Stimulated activated CD8-positive, alpha-beta memory T cell treated with anti-CD3 and anti-CD28 coated beads, Interleukin-4, amount 100 ng/mL, for 4 hours (primary cell): ENCODE measurements at places on chromosomes 3 and 15.

- DNase-seq = no peak
These were observed 16.6 kb downstream of the ABTB1 start for GRCh38 chr3:127689266-127689860.

DNA sequence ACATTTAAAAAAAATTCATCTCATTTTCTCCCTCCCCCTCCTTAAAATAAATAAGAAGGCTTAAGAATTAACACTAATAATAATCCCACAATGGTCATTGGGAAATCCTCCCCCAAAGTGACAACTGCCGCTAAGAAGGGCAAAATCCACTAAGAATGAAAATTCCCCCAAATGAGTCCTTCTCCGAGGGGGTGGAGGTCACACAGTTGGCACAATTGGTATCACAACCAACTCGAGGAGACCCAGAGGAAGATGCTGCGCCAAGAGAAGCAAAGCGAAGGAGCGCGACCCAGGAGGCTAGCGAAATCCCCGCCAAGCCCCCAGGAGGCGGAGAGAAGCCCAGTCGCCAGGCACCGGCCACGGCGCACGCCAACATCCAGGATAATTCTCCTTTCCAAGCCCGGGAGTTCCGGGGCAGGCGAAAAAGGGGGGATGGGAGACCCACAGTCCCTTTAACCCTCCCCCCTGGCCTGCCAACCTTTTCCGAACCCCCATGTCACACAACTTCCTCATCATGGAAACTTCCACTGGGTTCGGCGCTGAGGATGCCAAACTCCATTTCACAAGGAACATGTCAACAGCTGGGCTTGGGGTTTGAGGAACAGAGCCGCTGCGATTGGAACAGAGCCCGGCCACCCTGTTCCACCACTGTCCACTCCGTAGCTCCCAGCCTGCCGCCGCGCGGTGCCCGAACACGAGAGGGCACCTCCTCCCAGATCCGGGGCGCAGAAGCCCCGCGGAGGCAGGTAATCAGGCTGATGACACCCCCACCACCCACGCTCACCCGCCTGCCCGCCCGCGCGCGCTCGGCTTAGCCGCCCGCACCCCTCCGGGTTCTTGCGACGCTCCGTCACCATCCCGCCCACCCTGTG, 668 bp downstream of the THRB start:
- no peak for DNase-seq

- DNase-seq = no peak
These were observed 151.6 kb upstream of the UBE2E2 start for GRCh38 chr3:23051240-23052140.

DNA sequence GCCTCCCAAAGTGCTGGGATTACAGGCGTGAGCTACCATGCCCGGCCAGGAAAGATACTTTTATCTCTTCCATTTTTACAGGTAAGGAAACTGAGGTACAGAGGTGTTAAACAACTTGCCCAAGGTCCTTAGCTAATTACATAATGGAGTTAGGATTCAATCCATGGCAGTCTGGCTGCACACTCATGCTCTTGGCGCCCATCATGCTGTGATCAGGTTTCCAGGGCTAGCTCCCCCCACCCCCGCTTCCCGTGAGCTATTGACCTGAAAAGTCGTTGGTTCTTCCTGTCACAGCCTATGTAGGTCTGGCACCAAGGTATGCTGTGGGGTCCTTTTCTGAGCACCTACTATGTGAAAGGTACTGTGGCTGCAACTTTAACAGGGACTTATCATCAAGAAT, 55.9 kb upstream of the LARS2 start:
- no peak for DNase-seq

GRCh38 chr15:70192490-70192889, 94.8 kb upstream of the TLE3 start:
- no peak for DNase-seq
